ENCODE measurements at places on chromosomes 3 and 15. TPM values are rescaled to one million over a fixed set of nuclear protein-coding genes. Genes with fewer than 3 reads are reported as not detected.

DNA sequence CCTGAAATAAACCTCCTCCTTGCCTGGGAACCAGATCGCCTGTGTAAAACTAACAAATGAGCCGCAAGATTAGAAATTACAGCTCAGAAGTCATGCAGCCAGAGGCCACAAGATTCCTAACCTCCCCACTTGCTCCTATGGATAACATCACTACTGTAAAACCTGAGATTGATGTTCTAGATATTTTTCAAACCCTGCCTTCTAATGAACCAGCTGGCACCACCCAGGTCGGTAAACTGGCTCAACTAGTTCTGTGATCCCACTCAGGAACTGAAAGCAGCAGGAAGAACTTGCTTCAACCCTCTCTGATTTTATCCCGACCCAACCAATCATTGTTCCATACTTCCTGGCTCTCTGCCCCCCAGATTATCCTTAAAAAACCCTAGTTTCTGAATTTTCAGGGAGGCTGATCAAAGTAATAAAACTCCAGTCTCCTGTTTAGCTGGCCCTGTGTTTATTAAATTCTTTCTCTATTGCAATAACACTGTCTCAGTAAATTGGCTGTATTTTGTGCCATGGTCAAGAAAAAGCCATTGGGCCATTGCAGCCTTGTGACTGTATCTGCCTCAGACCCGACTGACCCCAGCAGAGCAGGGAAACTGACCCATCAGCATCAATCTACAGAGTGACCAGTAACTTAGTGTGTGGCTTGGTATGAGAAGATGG is 98.9 kb downstream of the RPLP1 start:
- no peaks in the 10 kb centered on the region for H3K36me3 ChIP-seq
- no peak overlapping the region for H3K27ac ChIP-seq
- no peak overlapping the region for H3K4me3 ChIP-seq
- DNase-seq = no peak
- H3K27me3 ChIP-seq = peaks cover 50% of the 10 kb centered on the region

DNA sequence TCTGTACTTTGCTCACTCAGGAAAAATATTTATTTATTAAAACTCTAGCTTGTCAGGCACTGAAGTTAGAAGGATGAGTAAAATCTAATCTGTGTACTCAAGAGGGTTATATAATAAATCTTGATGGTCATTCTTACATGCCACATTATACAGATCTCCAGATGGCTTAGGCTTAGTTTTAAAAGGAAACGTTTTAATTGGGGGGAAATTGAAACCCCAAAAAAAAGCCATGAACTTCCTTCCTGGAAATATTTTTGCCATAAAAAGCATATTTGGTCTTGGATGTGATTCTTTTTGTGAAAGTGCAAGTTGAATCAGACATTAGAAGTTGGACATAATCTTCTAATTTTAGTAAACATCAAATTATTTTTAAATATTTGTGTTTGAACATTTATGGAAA is 6.0 kb downstream of the SENP8 start:
- H3K27ac ChIP-seq = no peak overlapping the region
- H3K27me3 ChIP-seq = no peaks in the 10 kb centered on the region
- DNase-seq = no peak
- peaks cover under 1% of the 10 kb centered on the region for H3K4me1 ChIP-seq
- H3K36me3 ChIP-seq = no peaks in the 10 kb centered on the region

DNA sequence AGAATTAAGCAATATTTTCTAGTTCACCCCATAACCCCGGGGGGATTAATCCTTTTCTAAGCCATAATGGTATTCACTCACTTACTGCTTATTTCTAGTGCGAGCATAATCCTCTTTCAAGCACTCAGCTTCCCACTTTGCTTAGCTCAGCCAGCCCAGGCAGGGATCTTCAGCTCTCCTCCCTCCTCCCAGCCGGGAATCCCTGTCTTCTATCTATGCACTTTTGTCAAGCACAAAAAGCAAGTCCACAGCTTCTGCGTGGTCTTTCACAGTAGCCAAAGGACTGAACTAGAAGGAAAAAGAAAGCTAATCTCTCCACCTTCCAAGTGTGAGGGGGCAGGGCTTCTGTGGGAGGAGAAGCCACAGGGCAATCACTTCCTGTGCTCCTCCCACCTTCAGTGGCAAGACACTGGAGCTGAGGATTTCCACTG is 62.8 kb downstream of the PEX5L start:
- no peak for DNase-seq
- no peaks in the 10 kb centered on the region for H3K27me3 ChIP-seq
- H3K27ac ChIP-seq = no peak overlapping the region
- H3K4me3 ChIP-seq = no peak overlapping the region
- H3K36me3 ChIP-seq = no peaks in the 10 kb centered on the region
- no peaks in the 10 kb centered on the region for H3K4me1 ChIP-seq

- DNase-seq = no peak
- no peak overlapping the region for H3K27ac ChIP-seq
- no peaks in the 10 kb centered on the region for H3K36me3 ChIP-seq
Measured at GRCh38 chr3:28947061-28947460, 333.8 kb upstream of the RBMS3 start.

- no peaks in the 10 kb centered on the region for H3K36me3 ChIP-seq
- H3K4me1 ChIP-seq = peaks cover 42% of the 10 kb centered on the region
- DNase-seq = no peak
- no peak overlapping the region for H3K27ac ChIP-seq
- no peak overlapping the region for H3K4me3 ChIP-seq
Measured at GRCh38 chr3:45204136-45204535, 22.0 kb downstream of the TMEM158 start.

Gene FXR1
- total RNA-seq = 39.6 TPM

Gene CHRM5
- total RNA-seq = not detected
